ENCODE measurements at places on chromosomes 11 and 22.

- no peak for DNase-seq
Observed at GRCh38 chr11:112995423-112996090, 34.3 kb downstream of the NCAM1 start.

- no peak for DNase-seq
Observed at GRCh38 chr22:50673231-50674129, 857 bp downstream of the SHANK3 start.

- DNase-seq, result no peak
Observed at GRCh38 chr11:125950178-125950490, 4.3 kb downstream of the VSIG10L2 start.

DNA sequence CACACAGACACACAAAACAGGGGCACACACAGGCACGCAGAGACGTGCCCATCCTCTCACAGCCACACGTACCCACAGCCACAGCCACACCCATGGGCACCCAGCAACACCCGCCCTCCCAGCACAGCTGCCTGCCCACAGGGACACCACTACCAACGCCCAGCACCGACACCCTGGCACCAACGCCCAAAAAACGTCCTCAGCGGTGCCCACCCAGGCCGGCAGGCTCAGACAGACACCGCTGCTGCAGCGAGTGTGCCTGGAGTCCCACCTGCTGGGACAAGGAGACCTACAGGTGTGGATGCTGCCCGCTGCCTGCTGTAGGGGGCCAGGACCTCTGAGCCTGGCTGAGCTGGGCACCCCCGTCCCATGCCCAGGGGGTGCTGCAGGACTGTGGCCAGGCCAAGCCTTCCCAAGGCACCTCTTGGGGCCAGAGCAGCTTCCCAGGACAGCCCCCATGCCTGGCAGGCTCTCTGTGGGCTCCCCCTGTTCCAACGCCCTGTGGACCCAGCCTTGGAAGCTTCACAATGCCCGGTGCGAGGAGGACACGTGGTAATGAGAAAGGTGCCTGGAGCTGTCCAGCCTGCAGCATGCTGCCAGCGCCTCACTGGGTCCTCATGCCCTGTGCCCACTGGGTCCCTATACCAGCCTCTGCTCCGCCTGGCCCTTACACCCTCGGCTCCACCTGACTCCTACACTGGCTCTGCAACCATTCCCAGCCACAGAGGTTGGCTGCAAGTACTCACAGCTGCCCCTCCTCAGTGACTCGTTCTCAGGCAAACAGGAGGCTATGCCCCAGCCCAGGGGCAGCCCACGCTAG, 45.8 kb upstream of the TH start:
- DNase-seq, result no peak

DNA sequence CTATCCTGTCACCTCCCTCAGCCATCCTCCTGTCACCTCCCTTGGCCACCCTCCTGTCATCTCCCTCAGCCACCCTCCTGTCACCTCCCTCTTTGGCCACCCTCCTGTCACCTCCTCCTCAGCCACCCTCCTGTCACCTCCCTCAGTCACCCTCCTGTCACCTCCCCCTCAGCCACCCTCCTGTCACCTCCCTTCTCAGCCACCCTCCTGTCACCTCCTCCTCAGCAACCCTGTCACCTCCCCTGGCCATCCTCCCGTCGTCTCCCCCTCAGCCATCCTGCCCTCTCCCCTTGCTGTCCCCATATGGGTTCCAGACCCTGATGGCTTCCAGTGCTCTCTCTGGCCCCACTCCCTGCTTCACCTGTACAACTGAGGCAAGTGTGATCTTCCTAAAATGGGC, 61.8 kb downstream of the SCUBE1 start:
- DNase-seq, result no peak
